K562 (cell line): ENCODE measurements at places on chromosomes 5 and 9. TPM values are rescaled to one million over a fixed set of nuclear protein-coding genes. Genes with fewer than 3 reads are reported as not detected.

OR1Q1 gene
- total RNA-seq: not detected in 2 replicates

NUDT12 gene
- 15.5 and 17.6 TPM in 2 replicates for total RNA-seq

HAUS6 gene
- 22.5 and 23.1 TPM in 2 replicates for total RNA-seq

DNA sequence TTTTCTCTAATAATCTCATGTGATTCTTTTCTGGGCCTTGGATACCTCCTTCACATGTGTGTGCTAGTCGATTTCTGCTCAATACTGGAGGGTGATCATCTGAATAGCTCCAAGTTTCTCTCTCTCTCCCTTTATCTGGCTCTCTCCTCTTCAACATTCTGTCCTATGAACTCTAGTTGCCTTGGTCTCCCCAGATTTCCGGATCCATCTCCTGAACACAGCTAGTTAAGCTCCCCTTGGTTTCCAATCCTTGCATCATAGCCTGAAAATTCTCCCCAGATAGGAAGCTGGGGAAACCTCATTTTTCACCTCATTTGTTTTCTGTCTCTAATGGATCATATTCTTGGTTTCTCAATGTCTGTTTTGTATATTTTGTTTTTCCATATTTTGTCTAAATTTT, 832.3 kb downstream of the MTRR start:
- no peaks in the 10 kb centered on the region for H3K27me3 ChIP-seq
- DNase-seq: no peak
- H3K4me3 ChIP-seq: no peak overlapping the region
- H3K36me3 ChIP-seq: no peaks in the 10 kb centered on the region
- H3K4me1 ChIP-seq: no peaks in the 10 kb centered on the region

- H3K27ac ChIP-seq: no peak overlapping the region
- no peaks in the 10 kb centered on the region for H3K27me3 ChIP-seq
- peaks cover 53% of the 10 kb centered on the region; the same call in 1 of the 2 replicates for H3K4me1 ChIP-seq
- H3K4me3 ChIP-seq: no peak overlapping the region
- H3K36me3 ChIP-seq: peaks cover 90% of the 10 kb centered on the region
- DNase-seq: no peak
Observed at GRCh38 chr9:136831002-136831719, 11.1 kb upstream of the AJM1 start.

DNA sequence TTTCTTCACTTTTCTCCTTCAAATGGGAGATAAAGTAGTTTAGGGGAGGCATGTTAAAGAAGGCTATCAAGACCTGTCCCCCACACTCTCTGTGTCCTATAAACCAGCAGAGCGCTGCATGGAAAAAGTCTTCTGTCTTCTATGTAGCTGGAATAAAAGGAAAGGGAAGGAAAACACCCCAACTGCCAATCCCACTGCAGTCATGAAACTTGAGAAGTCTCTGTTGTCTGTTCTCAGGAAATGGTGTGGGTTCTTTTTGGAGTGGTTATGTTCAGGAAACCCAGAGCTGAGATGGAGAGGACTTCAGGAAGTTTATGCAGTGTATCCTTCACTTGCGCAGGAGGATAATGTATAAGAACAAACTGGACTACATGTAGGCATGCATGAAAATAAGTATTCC, 274.3 kb downstream of the GAS1 start:
- H3K27me3 ChIP-seq: no peaks in the 10 kb centered on the region
- DNase-seq: no peak
- no peak overlapping the region for H3K27ac ChIP-seq

DNA sequence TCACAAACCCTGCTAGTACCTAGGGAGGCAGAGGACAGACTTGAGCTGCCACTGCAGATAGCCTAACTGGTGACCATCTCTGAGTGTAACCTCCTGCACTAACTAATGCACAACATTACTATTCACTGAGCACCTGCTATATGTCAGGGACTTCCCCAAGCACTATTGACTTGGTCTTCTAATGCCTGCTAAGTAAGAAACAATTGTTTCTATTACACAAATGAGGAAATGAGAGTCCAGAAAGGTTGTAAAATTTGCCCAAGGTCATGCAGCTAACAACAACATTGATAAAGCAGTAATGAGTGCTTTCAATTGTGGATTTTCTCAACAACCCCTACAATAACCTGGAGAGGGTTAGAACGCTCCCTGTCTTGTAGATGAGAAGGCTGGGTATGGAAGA, 183.7 kb downstream of the ZNF462 start:
- no peaks in the 10 kb centered on the region for H3K36me3 ChIP-seq
- DNase-seq: no peak
- no peak overlapping the region for H3K4me3 ChIP-seq
- no peaks in the 10 kb centered on the region for H3K4me1 ChIP-seq
- no peaks in the 10 kb centered on the region for H3K27me3 ChIP-seq

DNA sequence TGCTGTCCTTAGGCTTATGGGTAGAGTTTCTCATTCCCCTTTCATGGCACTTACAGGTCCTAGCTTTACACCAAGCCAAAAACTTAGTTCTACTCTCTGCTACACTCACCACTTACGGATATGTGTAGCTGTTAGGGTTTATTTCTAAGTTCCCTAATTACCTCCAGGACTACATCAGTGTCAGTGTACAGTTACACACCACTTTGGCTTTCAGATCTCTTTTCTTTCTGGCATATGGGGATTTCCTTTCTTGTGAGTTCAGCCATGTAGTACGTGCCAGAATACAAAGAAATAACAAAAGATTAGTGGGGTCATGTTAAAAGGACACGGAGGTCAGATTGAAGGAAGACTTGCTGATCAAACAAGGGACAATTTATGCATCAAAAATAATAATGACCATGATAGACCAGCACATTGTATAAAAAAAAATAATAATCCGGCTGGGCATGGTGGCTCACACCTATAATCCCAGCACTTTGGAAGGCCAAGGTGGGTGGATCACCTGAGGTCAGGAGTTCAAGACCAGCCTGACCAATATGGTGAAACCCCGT, 41.8 kb downstream of the LYRM7 start:
- H3K4me1 ChIP-seq: no peaks in the 10 kb centered on the region
- H3K36me3 ChIP-seq: no peaks in the 10 kb centered on the region
- DNase-seq: no peak
- H3K27me3 ChIP-seq: no peaks in the 10 kb centered on the region
- no peak overlapping the region for H3K4me3 ChIP-seq
